Testis (tissue), 5 donors: ENCODE measurements at places on chromosomes 16 and 17. TPM values are rescaled to one million over a fixed set of nuclear protein-coding genes. Genes with fewer than 3 reads are reported as not detected.

- no peak for DNase-seq
Observed at GRCh38 chr16:88626646-88627045, 11.7 kb upstream of the IL17C start.

Gene PLCG2
- 11.3 TPM for total RNA-seq

GRCh38 chr16:30941600-30942425, 7.1 kb upstream of the ORAI3 start:
- peak; percentile 81 for DNase-seq

GRCh38 chr17:81390873-81391255, 4.4 kb upstream of the BAHCC1 start:
- DNase-seq, result no peak

DNA sequence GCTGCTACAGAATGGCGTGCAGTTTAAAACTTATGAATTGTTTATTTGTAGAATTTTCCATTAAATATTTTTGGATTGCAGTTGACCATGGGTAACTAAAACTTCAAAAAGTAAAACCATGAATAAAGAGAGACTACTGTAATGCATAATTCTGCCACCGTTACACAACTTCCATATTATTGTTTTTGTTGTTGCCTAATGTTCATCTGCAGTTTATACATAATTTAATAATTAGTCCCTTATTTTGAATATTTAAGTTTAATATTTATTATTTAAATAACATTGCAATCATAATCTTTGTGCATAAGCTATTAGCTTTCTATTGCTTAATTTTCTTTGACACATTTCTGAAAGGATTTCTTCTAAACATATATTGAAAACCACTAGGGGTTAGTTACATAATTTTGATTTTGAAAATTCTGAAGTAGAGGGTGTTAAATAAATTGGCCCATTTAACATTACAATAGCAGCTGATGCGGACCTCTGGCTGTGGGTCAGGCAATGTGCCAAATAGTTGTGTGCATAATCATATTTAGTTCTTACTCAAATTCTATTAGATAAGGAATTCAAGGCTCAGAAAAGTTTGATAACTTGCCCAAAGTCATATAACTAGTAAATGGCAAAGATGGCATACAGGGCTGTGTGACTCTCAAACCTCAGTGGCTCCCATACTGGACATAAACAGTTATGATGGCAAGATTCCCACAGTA, 31.1 kb downstream of the PPM1E start:
- no peak for DNase-seq

- no peak for DNase-seq
Observed at GRCh38 chr16:57606847-57607501, 21.5 kb upstream of the ADGRG1 start.

DNA sequence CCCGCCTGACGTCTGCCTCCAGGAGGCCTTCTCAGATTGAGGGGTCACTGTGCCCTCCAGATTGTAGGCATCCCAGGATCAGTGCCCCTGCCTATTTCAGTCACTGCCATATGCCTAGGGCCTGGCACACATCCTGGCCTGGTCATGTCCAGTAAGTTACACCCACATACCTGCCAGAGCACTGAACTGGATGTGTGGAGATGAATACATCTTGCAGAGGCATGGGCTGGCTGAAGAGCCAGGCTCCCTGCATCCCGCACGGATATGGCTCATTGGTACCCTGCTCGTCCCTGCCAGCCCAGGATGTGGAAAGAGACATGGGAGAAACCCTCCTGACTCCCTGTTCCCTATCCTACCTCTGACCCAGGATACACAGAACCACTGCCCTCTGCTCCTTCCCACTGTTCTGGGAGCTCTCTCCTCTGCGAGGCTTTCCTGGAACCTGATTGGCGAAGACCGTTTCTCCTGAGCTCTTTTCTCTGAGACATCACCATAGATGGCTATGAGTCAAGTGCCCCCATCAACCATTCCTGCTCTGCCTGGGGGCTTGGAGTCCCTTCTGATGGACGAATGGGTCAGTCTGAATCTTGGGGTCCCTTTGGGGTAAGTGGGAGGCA, 40.0 kb upstream of the TAC4 start:
- no peak for DNase-seq

Gene HBQ1
- 4.2 TPM for total RNA-seq

- DNase-seq, result no peak
Observed at GRCh38 chr16:20901068-20901435, 481 bp downstream of the LYRM1 start.

DNA sequence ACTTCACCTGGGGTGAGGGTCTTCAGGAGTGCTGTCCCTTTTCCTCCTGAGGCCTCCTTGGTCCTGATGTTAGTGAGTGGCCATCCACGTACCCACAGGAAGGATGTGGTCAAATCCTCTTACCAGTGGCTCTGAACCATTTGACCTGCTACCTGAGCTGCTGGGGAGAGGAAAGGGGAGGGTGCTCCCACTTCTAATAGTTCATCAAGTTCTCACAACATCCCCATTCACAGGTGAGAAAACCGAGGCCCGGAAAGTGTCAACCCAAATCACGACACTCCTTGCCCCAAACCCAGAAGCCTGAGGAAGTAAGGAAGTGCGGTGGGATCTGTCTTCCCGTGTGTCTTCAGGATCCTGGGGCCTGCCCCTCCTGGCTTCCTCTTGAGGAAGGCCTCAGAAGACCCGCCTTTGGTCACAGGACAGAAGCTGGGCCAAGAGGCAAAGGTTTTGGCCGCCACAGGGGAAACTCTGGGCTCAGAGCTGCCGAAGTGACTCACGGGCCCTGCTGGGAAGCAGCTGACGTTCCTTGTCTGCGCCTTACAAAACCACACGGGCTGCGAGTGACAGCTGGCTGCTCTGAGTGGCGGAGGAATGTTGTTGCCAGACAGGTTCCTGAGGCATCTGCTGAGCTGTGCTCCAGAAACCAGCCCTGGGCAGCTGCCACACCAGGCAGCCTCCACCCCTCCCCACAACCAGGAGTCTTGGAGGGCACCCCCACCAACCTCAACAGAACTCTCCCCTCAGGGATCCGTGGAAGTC, 13.9 kb upstream of the KIFC3 start:
- peak; percentile 72 for DNase-seq

Gene MT1G
- 11.5 TPM for total RNA-seq

- DNase-seq, result no peak
Observed at GRCh38 chr17:31431852-31432658, 40.6 kb downstream of the RAB11FIP4 start.
